Caco-2 (cell line): ENCODE measurements at places on chromosomes 6 and 20. TPM values are rescaled to one million over a fixed set of nuclear protein-coding genes. Genes with fewer than 3 reads are reported as not detected.

The FRK gene
- total RNA-seq, result 7.3 and 8.4 TPM in 2 replicates

The NUP153 gene
- 53.9 and 54.4 TPM in 2 replicates for total RNA-seq

The OR2B6 gene
- not detected in 2 replicates for total RNA-seq

The SCGN gene
- total RNA-seq, result 7.7 and 11.7 TPM in 2 replicates

The CABLES2 gene
- 30.7 and 36.4 TPM in 2 replicates for total RNA-seq

The TP53TG5 gene
- not detected in 2 replicates for total RNA-seq

The ZSCAN23 gene
- total RNA-seq, result not detected in 2 replicates

GRCh38 chr20:59737073-59737666 is 132.8 kb downstream of the PHACTR3 start:
- DNase-seq, result peak; percentile 39

- DNase-seq, result peak; percentile 68
Observed at GRCh38 chr6:30882759-30883684, 1.3 kb upstream of the DDR1 start.

DNA sequence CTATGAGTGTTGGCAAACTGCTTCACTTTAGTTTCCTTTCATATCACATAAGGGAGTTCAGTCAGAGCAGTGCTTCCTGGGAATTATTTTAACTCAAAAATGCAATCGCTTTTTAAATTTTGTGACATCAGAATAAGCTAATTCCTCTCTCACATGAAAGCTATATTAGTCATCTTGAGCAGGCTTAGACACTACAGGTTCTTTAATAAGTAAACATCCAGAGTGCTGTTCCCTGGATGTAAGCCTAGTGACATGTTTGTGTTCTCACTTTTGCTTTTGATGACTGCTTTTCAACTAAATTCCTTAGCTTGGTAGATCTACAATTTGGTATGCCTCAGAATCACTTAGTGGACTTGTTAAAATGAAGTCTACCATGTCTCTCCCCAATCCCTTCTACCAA is 252.7 kb upstream of the POU3F2 start:
- DNase-seq, result no peak

- no peak for DNase-seq
Observed at GRCh38 chr6:52497652-52498408, 77.7 kb downstream of the EFHC1 start.

DNA sequence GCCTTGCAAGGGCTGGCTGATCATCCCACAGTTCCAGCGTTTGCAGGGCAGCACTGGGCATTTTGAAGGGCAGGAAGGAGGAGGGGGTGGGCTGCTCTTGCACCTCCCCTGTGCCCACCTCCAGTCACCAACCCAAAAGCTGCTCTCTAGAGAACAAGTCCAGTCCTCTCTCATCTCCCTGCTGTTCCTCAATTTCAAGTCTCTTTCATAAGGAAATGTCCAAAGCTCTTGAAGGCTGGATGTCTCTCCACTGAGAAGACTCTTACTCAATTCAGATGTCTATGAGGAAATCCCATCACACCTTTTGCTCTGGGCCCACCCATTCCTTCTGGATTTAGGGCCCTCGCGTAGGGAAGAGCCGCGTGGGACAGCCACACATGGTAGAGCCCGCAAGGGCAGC is 31.7 kb downstream of the WRNIP1 start:
- no peak for DNase-seq

DNA sequence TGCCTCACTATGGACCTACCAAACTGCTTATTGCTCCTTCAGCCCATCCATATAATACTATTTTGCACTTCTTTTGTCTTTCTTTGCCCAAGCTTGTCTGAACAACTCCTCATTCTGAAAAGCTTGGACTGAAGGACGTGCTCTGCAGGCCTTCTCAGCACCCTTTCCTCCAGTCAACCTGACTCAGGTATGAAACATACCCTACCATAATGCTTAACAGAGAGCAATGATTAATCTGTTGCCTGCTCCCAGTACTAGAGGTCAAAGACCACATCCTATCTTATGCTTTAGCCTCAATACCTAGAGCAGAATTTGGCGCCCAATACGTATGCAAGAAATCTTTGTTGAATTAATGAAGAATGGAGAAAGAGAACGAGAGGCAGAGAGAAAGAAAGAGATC is 55.2 kb downstream of the ATXN1 start:
- DNase-seq, result no peak

GRCh38 chr6:52937908-52938307 is 28.4 kb upstream of the GSTA3 start:
- DNase-seq, result no peak

DNA sequence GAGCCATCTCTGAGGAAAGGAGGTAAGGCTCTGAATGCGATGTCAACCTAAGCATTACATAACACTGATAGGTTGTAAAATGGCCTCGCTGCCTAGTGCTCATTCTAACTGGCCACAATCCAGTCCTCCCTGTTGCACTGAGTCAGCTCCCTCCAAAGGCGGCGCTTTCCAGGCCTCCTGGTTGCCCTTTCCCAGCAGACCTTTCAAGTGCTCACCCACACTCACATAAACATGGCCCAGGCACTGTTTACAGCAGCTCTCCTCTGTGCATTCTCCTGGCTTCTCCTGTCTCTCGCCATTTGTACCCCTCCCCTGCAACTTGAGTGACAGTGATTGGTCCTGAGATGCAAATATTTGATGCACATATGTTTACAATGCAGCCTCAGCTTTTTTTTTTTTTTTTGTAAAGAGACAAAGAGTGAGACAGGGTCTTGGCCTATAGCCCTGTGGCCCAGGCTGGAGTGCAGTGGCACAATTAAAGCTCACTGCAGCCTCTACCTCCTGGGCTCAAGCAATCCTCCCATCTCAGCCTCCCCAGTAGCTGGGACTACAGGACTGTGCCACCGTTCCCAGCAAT is 36.8 kb upstream of the PRND start:
- DNase-seq, result no peak

DNA sequence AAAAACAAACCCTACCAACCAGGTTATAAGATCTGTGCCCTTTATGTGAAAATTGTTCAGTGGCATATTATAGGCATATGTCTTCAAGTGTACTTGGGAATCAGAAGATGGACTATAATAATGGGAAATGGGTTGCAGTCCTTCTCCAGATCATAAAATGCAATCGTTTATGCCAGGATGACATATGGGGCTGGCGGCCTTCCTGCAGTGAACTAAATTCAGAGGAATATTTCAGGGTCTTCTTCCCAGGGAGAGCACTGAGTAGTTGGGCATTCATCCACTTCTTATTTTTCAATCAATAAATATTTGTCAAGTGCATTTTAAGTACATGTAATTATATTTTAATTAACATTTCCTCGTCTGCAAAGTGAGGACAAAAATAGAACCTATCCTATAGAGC is 176.2 kb upstream of the CNR1 start:
- DNase-seq, result no peak

DNA sequence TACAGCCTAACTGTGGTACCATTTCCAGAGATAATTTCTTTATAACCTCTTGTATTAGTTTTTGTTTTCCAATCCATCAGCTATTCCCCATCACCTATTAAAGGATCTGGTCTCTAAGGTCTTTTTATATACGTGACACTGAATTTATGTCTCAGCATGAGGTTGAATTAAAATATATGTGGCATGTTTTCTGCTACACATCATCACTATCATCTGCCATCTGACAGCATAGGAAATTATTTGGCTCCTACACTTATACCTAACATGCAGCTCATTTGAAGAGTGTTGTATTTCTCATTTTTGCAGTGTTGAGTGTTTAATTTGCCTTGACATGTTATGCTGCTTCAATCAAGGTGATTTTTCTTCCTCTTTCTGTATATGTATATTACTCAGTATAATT is 100.3 kb downstream of the LIN28B start:
- no peak for DNase-seq

- DNase-seq, result no peak
Observed at GRCh38 chr6:39543095-39543494, 182.1 kb downstream of the KIF6 start.

DNA sequence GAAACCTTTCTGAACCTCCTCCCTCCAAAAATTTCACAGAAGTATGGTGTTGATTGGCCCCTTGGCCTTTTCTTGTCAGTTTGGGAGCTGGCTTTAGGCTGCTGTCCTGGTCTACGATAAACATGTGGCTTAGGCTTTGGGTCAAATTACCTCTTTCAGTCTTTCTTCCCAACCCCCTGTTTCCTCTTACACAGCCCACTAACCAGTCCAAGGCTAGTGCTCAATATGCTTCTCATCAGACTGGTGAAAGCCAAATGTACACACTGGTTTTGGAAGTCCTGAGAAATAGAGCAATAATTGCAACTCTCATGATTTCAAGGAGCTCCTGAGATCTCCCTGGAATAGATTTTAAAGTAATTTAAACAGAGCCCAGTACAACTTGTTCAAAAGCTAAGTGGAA is 933.7 kb upstream of the GJE1 start:
- DNase-seq, result no peak

- DNase-seq, result peak; percentile 1
Observed at GRCh38 chr6:40164345-40164755, 230.1 kb upstream of the MOCS1 start.

- no peak for DNase-seq
Observed at GRCh38 chr6:11824986-11825385, 46.4 kb upstream of the ADTRP start.

GRCh38 chr20:1775117-1775516 is 117.5 kb upstream of the SIRPG start:
- DNase-seq, result no peak

GRCh38 chr20:23446505-23446904 is 6.2 kb downstream of the CST11 start:
- peak; percentile 49 for DNase-seq

- no peak for DNase-seq
Observed at GRCh38 chr6:106591111-106591825, 38.0 kb downstream of the RTN4IP1 start.

GRCh38 chr6:76861403-76861802 is 601.9 kb downstream of the HTR1B start:
- no peak for DNase-seq

DNA sequence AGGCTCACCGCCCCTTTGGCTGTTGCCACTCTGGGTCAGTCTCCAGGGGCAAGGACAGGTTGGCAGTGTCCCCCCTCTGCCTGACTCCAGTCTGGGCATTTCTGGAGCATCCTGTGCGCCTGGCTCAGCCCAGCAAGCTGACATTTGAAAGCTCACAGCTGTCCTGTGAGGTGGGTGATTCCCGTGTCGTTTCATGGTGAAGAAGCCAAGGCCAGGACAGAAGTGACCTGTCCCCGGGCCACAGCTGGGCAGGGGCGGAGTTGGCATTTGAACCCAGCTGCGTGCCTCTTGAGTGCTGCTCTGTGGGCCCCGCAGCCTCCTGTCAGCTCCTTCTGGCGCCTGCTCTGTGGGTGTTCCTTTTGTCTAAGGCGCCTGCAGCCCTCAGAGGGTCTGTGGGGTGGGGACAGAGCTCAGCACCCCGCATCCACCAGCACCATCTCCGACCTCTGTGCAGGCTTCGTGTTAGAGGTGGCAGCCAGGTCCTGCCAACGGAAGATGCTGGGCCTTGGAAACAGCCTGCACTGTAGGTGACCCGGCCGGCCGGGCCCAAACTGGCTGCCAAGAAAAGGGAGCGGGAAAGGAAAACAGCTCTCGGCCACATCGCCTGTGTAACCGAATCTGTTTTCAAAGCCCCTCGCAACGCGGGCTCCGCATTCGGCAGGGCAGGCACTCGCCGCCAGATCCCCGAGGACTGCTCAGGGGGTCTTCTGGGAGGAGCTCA is 5.8 kb upstream of the GATA5 start:
- no peak for DNase-seq

- DNase-seq, result no peak
Observed at GRCh38 chr6:113004470-113005270, 657.5 kb downstream of the RFPL4B start.

GRCh38 chr6:167757249-167757648 is 69.5 kb upstream of the AFDN start:
- no peak for DNase-seq

DNA sequence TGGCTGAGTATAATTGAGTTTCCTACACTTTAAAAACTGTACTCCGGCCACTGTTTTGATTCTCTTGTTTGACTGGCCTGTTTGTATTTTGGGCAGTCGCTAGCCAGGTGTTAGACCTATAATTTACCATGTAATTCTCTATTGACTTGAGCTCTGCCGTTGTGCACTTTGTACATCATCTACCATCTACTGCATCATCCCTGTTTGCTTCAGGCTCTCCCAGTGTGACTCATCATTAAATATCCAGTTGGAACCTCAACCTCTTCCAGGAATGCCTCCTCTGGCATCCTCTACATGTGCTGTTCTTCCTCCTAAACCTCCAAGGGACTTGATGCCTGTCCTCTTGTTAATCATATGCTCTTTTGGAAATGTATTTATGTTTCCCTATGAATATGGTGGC is 72.3 kb downstream of the FARS2 start:
- no peak for DNase-seq

GRCh38 chr20:37816003-37816402 is 86.9 kb upstream of the VSTM2L start:
- no peak for DNase-seq

DNA sequence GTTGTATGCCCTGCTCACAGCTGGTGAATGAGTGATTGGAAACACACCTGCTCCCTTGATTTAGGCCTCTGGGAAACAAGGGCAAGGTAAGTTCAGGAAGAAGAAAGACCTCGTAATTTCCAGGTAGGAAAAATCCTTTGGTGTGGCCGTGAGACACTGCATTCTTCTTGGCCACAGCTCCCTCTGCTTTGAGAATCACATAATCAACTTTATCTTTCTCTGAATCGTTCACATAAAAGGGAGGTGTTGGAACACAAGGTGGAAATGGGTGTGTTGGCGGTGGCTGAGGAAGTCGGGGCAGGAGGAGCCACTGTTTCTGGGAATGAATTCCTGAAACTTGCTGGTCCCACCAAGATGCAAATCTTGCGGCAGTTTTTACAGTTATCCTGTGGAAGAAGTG is 25.9 kb downstream of the FAM209B start:
- no peak for DNase-seq

DNA sequence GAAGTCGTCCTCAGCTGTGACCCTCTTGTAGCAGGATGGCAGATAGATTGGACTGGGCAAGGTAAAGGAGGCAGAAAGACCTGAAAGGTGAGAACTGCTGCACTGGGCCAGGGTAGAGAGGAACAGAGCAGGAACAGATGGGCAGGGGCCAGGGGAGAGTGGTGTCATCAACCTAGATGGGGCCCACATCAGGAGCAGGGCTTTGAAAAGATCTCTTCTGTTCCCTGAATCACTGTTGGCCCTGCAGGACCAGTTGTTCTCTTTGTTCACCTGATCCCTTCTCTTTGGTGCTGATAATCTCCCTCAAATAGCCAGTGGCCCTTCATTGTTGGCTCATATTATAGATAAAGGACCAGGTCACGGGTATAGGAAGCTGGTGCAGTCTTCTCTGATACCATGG is 59.9 kb downstream of the DTD1 start:
- DNase-seq, result peak; percentile 59

GRCh38 chr6:140921366-140922226 is 1211.1 kb upstream of the GJE1 start:
- DNase-seq, result peak; percentile 37

DNA sequence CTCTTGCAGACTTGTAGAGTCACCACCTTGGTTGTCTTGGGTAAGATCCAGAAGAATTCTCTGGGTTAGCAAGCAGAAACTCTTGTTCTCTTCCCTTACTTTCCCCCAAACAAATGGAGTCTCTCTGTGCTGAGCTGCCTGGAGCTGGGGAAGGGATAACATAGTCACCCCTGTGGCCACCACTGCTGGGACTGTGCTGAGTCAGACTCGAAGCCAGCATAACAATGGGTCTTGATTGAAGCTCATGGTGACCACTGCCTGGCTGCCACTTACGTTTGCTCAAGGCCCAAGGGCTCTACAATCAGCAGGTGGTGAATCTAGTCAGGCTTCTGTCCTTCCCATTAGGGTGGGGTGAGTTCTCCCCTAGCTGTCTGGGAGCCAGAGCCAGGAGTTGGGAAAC is 15.4 kb upstream of the ERVFRD-1 start:
- DNase-seq, result no peak
